ENCODE measurements at places on chromosomes 5 and 9.
A peak's percentile ranks its signal among the peaks of the same experiment; 100 is the strongest.

GRCh38 chr9:7910426-7911020, 110.9 kb upstream of the DMAC1 start:
- DNase-seq, result no peak

DNA sequence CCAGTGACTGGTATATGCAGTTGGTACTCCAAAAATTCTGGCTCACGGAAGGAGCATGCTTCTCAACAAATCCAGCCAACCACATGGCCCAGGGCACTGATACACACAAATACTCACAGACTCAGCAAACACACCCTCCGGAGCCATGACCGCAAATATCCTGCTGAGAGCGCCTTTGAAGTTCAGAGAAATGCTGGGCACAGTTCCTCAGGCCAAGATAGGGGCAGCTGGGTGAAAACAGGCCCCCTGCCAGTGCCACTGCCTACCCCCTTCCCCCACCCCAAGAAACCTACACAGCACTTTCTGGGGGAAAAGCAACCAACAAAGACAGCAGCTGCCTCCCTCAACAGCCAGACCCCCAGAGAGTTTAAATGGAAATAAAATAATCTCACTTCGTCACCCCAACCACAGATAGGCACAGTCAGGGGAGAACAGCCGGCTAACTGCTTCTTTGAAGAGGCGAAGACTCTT, 120.0 kb downstream of the C5orf15 start:
- DNase-seq, result no peak

- DNase-seq, result no peak
Measured at GRCh38 chr9:78300209-78300608, 3.3 kb downstream of the PSAT1 start.

- DNase-seq, result no peak
Measured at GRCh38 chr5:91830361-91830953, 447.3 kb upstream of the ARRDC3 start.

DNA sequence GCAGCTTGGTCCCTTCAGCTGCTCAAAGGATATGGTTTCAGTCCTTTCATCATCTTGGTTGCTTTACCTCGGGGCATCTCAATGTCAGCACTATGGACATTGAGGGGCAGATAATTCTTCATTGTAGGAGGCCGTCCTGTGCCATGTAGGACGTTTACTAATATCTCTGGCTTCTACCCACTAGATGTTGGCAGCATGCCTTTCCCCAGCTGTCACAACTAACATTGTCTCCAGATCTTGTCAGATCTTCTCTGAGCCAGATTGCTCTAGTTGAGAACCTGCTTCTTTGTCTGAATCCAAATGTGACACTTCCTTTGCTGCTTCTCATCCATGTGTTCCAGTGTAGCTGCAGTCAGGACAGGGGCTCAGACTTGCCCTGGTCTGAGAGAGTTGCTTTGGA, 10.3 kb downstream of the PTPA start:
- no peak for DNase-seq

DNA sequence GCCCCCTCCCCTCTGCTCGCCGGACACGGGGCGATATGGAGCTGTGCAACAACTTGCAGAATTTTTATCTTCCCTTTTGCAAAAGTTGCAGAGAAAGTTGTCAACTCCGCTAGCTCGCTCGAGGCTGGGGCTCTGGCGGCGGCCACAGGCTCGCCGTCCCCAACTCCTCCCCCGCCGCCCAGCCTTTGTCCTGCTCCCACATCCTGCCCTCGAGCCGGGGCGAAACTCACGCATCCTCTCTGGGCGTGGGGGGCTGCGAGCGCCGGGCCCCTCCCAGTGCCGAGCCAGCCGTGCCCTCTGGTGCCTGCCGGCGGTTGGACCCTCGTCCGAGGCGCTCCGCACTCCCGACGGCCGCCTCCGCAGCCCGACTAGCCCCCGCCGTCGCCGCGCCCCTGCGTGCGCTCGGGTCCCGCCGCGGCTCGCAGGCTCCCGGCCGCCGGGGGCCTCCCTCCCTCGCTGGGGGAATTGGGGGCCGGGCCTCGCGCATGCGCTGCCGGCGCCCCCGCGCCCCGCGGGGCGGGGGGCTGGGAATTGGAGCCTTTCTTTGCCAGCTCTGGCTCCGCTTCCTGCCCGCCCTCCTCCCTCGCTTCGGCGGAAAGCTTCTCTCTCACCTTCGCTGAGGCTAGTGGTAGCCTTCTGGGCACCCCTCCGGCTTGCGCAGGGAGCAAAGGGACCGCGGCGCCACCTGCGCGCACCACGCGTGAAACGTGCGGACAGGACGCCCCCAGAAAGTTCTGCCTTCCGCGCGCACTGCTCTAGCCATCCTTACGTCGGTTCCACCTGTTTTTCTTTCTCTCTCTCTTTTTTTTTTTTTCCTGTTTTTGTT, at the start of gene CCNJL:
TSS of gene CCNJL (minus strand) at position 431 of the 826 bp plus-strand sequence. CDS start 641 bp downstream, outside the sequence.
- DNase-seq, result peak; percentile 49

GRCh38 chr5:72242796-72243475, 77.1 kb downstream of the MRPS27 start:
- DNase-seq, result no peak

- no peak for DNase-seq
Measured at GRCh38 chr9:12972608-12973589, 198.1 kb downstream of the LURAP1L start.

DNA sequence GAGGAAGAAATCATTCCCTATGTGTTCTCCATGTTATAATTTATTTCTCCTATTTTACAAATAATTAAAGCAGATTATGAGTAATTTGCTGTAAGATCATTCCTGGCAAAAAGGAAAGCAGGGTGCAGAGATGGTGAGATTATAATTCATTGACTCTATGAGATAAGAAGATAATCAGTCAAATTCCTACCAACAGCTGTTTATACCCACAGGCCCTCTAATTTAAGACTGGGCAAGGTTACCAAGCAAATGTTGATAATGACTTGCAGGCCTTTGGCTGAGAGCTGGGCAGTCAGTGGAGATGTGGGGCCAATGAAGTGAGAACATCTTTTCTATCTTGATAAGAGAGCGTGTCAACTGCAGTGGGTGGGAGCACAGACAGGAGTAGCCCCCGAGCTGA, 222.7 kb downstream of the ICE1 start:
- no peak for DNase-seq

Data from NCI-H526 (cell line).